ENCODE measurements at places on chromosomes 3 and 15. TPM values are rescaled to one million over a fixed set of nuclear protein-coding genes. Genes with fewer than 3 reads are reported as not detected.

- H3K27me3 ChIP-seq: no peaks in the 10 kb centered on the region
- H3K27ac ChIP-seq: no peak overlapping the region
- peaks cover 34% of the 10 kb centered on the region for H3K36me3 ChIP-seq
- H3K4me1 ChIP-seq: peaks cover 56% of the 10 kb centered on the region
Observed at GRCh38 chr3:58012302-58012701, 4.1 kb downstream of the FLNB start.

DNA sequence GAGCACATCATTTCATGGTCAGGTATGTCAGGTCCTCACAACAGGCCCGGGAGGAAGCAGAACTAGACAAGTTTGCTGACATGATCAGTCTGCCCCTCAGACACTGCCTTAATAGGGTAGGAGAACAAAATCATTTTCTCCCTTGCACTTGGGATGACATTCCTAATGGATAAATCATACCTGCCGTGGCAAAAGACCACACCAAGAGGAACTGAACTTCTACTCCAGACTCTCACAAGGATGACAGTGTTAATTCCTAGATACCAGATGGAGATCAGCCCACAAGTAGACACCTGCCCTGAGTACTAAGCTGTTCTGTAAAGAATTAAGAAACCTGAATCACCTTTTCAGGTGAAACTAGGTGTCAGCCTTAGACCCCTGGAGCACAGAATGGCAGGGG is 19.5 kb downstream of the SIAH2 start:
- no peak overlapping the region for H3K4me3 ChIP-seq
- peaks cover 14% of the 10 kb centered on the region for H3K36me3 ChIP-seq
- H3K27me3 ChIP-seq: no peaks in the 10 kb centered on the region
- peaks cover 30% of the 10 kb centered on the region for H3K4me1 ChIP-seq
- H3K27ac ChIP-seq: no peak overlapping the region

CCDC54 gene
- total RNA-seq: not detected

SKOR1 gene
- 0.35 TPM for total RNA-seq

DNA sequence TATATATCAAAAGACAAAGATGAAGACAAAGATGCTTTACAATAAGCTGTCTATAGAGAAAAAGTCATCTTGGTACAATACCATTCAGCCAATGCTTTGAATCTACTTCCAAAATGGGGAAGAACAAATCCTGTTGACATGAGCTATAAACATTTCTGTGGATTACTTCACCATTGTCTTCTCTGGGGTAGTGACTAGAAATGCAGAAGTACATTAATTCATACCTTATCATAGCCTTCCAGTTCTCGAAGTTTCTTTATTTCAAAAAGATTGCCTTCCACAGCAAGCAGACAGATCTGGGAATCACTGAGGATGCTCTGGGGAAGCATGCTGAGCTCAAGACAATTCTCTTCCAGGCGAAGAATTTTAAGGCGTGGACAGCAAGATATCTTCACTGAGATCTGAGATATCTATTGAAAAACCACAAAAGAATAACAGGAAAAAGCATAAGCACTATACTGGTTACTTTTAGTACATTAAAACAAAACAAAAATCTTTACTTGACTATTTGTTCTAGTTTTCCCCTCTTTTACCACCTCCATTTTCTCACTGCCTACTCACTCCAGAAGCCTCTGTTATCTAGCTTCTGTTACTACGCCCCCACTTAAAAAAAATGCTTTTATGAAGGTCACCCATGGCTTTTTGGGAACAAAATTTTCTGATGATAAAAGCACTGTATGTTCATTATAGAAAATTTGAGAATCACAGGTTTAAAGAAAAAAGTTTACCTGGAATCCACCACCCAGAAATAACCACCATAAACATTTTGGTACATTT is 3.6 kb downstream of the LRRC57 start:
- H3K27me3 ChIP-seq: no peaks in the 10 kb centered on the region
- DNase-seq: no peak
- peaks cover 9% of the 10 kb centered on the region for H3K36me3 ChIP-seq
- peaks cover 13% of the 10 kb centered on the region for H3K4me1 ChIP-seq
- H3K4me3 ChIP-seq: no peak overlapping the region
- no peak overlapping the region for H3K27ac ChIP-seq

- peak; percentile 92 for DNase-seq
- no peaks in the 10 kb centered on the region for H3K36me3 ChIP-seq
- H3K4me1 ChIP-seq: peaks cover 15% of the 10 kb centered on the region
- H3K4me3 ChIP-seq: peak overlapping the region; percentile 26
Observed at GRCh38 chr3:189132231-189132671, 39.5 kb upstream of the TPRG1 start.

DNA sequence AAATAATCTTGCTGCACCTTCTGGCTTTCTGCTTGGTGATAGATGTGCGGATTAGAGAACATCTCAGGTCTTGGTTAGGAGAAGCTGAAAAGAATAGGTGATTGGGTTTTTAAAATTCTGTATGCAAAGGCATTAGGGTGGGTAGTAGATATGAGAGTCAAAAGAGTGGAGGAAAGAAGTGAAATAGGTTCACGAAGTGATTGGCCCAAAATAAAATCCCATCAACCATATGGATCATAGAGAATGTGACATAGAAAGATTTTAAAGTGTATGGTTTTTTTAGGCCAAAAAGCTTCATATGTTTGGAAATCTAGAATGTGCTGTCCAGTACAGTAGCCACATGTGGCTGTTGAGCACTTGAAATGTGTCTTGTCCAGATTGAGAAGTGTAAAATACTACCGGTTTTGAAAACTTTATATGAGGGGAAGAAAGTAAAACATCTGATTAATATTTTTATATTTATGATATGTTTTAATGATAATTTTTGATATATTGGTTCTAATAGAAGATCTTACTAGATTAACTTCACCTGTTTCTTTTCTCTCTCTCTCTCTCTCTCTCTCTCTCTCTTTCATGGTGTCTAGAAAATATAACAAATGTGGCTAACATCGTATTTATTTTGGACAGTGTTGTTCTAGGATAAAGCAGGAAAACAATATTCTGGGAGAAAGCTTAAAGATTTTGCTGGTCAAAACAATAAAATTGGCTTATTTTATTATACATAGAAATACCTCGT is 2.9 kb downstream of the MBNL1 start:
- peak overlapping the region; percentile 81 for H3K4me3 ChIP-seq
- H3K27ac ChIP-seq: no peak overlapping the region
- DNase-seq: no peak
- H3K27me3 ChIP-seq: no peaks in the 10 kb centered on the region
- H3K4me1 ChIP-seq: peaks cover 39% of the 10 kb centered on the region
- H3K36me3 ChIP-seq: no peaks in the 10 kb centered on the region

DNA sequence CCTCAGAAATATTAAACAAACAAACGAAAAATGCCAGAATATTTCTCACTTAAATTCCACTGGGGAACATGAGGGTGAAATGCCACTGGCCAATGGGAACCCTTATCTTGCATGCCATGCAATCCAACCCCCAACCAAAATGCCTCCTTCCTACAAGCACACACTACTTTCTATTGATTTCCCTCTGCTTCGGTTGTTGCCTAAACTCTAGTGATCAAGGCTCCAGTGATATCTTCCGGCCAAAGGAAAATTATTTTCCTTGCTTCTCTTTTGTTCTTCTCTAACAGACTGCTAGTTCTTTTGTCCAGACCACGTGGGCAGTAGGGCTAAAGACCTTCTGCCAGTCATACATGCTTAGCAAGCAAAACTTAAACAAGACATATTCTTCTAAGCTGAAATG is 115.7 kb downstream of the TMCC1 start:
- no peak overlapping the region for H3K27ac ChIP-seq
- no peak overlapping the region for H3K4me3 ChIP-seq
- H3K36me3 ChIP-seq: no peaks in the 10 kb centered on the region
- no peaks in the 10 kb centered on the region for H3K4me1 ChIP-seq
- no peaks in the 10 kb centered on the region for H3K27me3 ChIP-seq

- H3K4me1 ChIP-seq: peaks cover 9% of the 10 kb centered on the region
- no peak for DNase-seq
- H3K4me3 ChIP-seq: no peak overlapping the region
- H3K36me3 ChIP-seq: no peaks in the 10 kb centered on the region
- H3K27ac ChIP-seq: no peak overlapping the region
Observed at GRCh38 chr3:126941721-126942270, 41.1 kb upstream of the PLXNA1 start.

TUSC7 gene
- total RNA-seq: not detected

KLHL24 gene
- 10.0 TPM for total RNA-seq

GOLGA6D gene
- total RNA-seq: not detected

FGF12 gene
- not detected for total RNA-seq

GRCh38 chr3:180631317-180631716 is 29.4 kb downstream of the TTC14 start:
- H3K27me3 ChIP-seq: no peaks in the 10 kb centered on the region
- no peaks in the 10 kb centered on the region for H3K36me3 ChIP-seq
- H3K4me3 ChIP-seq: no peak overlapping the region
- no peaks in the 10 kb centered on the region for H3K4me1 ChIP-seq
- no peak for DNase-seq
- no peak overlapping the region for H3K27ac ChIP-seq

PLA2G4B gene
- total RNA-seq: 12.2 TPM

DNA sequence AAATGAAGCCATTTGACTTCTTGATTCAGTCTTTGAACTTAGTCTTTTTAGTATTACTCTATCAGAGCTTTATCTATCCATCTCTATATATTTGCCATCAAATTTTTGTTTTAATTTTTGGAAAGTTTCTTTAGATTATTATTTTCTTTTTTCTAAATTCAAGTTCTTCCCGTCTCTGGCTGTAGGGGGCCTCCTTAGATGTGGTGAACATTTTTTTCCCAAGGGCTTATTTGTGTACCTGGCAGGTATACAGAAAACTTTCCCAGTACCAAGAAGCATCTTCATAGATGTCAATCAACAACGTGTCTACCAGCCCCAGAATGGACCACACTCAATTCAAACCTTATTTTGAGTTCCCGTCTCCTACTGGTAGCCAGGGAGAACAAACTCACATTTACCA is 486.8 kb upstream of the CNTN4 start:
- DNase-seq: no peak
- H3K4me3 ChIP-seq: no peak overlapping the region
- no peaks in the 10 kb centered on the region for H3K4me1 ChIP-seq
- H3K27ac ChIP-seq: no peak overlapping the region
- no peaks in the 10 kb centered on the region for H3K36me3 ChIP-seq

GRCh38 chr15:74333093-74333492 is 34.4 kb downstream of the CYP11A1 start:
- no peaks in the 10 kb centered on the region for H3K36me3 ChIP-seq
- peaks cover 4% of the 10 kb centered on the region for H3K4me1 ChIP-seq
- H3K27ac ChIP-seq: no peak overlapping the region
- no peak for DNase-seq

PROK2 gene
- total RNA-seq: not detected

- H3K36me3 ChIP-seq: no peaks in the 10 kb centered on the region
- H3K27me3 ChIP-seq: no peaks in the 10 kb centered on the region
- no peak overlapping the region for H3K4me3 ChIP-seq
Observed at GRCh38 chr3:195156286-195156890, 114.6 kb downstream of the XXYLT1 start.

CEMIP gene
- total RNA-seq: 3.1 TPM

- no peak overlapping the region for H3K4me3 ChIP-seq
- H3K27ac ChIP-seq: no peak overlapping the region
- DNase-seq: peak; percentile 12
- H3K27me3 ChIP-seq: no peaks in the 10 kb centered on the region
- H3K4me1 ChIP-seq: no peaks in the 10 kb centered on the region
- no peaks in the 10 kb centered on the region for H3K36me3 ChIP-seq
Observed at GRCh38 chr15:51425517-51426040, 84.1 kb downstream of the GLDN start.

DNA sequence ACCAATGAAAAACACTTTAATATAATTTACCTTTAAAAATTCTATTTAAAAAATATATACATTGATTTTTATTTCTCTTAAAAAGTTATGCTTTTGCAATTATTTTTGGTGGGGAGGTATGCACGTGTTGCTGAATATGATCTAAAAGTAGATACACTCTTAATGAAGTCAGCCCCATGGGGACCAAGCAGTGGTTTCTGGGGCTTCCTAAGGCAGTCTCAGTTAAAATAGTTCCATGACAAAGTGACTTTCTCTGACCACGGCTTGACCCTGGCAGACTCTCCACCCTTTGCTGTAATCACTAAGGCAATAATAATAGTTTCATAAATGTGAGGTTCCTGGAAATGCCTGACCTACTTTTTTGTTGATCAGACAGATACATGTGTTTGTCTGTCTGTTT is 50.4 kb downstream of the CCR4 start:
- H3K4me3 ChIP-seq: no peak overlapping the region
- H3K4me1 ChIP-seq: no peaks in the 10 kb centered on the region
- no peaks in the 10 kb centered on the region for H3K36me3 ChIP-seq
- H3K27me3 ChIP-seq: no peaks in the 10 kb centered on the region
